Thyroid gland (tissue), 4 donors: ENCODE measurements at places on chromosomes 2 and 18. TPM values are rescaled to one million over a fixed set of nuclear protein-coding genes. Genes with fewer than 3 reads are reported as not detected.

DNA sequence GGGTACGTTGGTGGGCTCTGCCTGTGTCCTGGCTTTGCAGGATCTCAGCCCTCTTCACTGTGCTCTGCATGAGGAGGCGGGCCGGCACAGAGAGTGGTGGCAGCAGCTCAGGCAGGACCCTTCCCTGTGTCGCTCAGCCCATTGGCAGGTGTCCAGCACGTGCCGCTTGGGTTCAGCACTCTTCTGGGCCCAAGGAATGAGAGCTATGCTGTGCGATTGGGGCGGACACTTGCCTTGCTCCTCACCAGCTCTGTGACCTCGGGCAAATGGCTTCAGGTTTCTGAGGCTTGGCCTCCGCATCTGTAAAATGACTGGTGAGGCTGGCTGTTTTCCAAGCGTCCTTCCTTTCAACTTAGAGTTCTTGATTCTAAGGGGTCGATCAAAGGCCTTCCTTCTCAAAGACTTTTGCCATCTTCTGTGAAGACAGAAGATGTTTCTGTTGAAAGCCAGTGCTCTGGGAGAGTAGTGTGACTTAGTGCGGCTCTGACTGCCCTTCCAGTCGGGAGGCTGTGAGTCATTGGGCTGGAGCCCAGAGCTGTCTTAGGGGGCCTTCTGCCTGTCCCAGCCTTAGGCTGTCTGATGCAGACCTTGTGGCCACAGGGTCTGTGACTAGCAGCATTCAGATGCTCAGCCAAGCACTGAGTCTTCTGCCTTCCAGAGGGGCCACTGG, 35.6 kb downstream of the GLI2 start:
- peak; percentile 8 for DNase-seq
- H3K27ac ChIP-seq: no peak overlapping the region
- H3K4me3 ChIP-seq: no peak overlapping the region
- no peaks in the 10 kb centered on the region for H3K27me3 ChIP-seq

GRCh38 chr2:196500686-196501431, 138.7 kb upstream of the CCDC150 start:
- H3K4me3 ChIP-seq: no peak overlapping the region
- no peak for DNase-seq
- H3K4me1 ChIP-seq: no peaks in the 10 kb centered on the region

- H3K27me3 ChIP-seq: no peaks in the 10 kb centered on the region
- H3K4me3 ChIP-seq: no peak overlapping the region
- no peaks in the 10 kb centered on the region for H3K4me1 ChIP-seq
Measured at GRCh38 chr2:55587-56448, 9.5 kb upstream of the FAM110C start.

Gene VIT
- total RNA-seq: 23.1 TPM

Gene SERPINB7
- not detected for total RNA-seq

Gene KLF11
- total RNA-seq: 44.2 TPM
